ENCODE measurements at places on chromosomes 6 and 20.
A peak's percentile ranks its signal among the peaks of the same experiment; 100 is the strongest.

GRCh38 chr20:59075934-59076508 lies 33.4 kb upstream of the PRELID3B start:
- DNase-seq = no peak

DNA sequence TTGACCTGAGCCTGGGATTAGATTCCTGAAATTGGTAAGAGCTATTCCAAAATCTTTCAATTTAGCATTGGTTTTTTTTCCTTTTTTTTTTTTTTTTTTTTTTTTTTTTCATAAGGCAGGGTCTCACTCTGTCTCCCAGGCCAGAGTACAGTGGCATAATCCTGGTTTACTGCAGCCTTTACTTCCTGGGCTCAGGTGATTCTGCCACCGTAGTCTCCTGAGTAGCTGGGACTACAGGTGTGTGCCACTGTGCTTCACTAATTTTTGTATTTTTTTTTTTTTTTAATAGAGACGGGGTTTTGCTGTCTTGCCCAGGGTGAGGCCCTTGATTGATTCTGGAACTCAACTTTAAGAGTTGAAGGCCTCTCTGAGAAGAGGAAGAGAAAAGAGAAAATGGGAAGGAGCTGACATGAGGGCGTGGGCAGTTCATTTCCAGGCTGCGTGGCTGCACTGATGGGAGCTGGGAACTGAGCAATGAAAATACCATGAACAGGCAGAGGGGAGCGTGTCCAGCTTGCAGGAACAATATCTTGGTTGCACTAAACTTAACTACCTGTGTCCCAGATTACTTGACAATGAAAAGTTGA lies 24.6 kb downstream of the KDM1B start:
- no peak for DNase-seq

DNA sequence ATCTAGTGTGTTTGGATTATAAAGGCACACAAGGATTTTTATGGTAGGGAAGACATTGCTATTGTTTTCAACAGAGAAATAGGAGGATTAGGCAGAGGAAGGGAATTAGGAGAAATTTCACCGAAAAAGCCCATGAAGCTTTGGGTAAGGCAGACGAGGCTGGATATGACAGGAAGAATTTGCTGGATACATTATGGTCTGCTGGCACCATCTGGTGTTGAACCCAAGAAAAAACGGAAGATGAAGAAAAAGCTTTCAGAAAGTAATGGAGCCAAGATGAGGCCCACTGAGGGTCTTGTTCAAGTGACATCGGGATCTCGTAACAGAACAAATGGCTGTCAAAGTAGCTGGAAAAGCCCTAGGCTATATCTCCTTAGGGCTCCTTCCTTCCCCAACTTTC lies 56.5 kb downstream of the OR2J2 start:
- no peak for DNase-seq

- DNase-seq = no peak
Observed at GRCh38 chr6:72530152-72530551, 91.7 kb upstream of the KCNQ5 start.

DNA sequence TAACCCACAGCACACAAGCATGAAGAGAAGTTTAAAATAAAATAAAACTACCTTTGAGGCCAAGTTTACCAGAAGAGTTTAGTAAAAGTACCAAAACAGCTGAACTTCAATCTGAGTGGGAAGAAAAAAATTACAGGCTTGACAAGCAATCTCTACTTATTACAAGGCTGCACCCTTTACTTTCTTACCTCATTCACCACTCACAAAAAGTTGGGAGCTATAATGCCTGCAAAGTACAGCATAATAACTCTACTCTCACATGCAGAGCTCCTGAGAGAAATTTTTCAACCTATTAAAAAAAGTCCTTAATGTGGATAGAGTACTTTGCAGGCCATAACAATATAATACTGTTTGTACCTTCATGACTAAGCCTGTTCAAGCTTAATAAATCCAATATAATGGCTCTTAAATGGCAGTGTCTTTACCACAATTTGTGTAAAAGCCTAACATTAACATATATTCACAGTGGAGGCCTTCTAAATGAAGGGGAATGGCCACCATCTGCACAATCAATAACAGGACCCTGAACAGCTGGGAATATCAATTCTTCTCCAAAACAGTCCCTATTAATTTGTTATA lies 103.1 kb downstream of the DST start:
- DNase-seq = no peak

DNA sequence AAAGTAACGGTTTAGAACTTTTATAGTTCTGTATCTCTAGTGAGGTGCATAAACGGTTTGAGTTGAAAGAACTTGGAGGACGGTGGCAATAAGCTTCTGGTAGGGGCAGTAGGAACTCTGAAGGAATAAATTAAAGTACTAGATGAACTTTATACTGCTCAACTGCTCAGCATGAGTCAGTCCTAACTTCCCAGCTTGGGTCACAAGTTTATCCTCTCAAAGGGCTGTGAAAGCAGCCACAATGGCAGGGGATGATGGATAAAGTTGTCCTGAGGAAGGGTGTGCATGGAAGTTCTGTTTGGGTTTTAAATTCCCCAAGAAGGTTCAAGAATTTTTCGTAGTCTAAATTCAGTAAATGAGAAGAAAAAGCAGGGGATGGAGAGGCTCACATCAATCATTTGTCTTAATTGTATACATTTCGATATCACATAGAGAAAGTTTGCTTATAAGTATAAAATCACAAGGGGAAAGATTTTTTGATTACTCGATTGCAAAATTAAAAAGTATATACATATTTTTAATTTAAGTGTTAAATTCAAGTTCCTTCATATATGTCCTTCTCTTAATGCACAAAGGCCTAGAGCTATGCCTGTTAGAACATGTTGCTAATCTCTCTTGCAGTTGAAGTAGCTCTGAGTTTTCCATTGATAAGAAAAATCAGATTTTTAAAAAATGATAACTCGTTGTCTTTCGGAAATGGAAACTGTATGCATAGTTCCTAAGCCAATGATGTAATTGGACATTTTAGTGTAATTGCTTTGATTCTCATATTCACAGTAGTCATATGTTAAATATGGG lies 55.3 kb upstream of the JAG1 start:
- no peak for DNase-seq

- DNase-seq = peak; percentile 85
Observed at GRCh38 chr20:41316602-41317545, 657 bp downstream of the ZHX3 start.

- peak; percentile 90 for DNase-seq
Observed at GRCh38 chr6:73134588-73134987, 90.7 kb downstream of the KHDC1L start.

DNA sequence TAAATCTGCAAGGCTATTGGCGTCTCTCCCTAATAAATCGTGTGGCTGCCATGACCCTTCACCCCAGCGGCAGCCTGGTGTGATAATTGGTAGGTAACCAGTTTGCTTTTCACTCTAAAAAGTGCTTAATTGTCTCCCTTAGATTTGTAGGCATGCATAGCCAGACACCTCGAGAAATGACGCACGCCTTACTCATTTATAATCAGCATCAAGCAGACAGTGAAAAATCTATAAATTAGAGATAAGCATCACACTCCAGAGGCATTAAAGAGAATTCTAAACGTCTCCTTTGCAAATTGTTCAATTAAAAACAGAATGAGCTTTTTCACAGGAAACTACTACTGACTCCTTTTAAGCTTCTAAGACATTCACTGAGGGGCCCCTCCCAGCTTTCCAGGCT lies 110.2 kb upstream of the RPS6KA2 start:
- DNase-seq = peak; percentile 49

DNA sequence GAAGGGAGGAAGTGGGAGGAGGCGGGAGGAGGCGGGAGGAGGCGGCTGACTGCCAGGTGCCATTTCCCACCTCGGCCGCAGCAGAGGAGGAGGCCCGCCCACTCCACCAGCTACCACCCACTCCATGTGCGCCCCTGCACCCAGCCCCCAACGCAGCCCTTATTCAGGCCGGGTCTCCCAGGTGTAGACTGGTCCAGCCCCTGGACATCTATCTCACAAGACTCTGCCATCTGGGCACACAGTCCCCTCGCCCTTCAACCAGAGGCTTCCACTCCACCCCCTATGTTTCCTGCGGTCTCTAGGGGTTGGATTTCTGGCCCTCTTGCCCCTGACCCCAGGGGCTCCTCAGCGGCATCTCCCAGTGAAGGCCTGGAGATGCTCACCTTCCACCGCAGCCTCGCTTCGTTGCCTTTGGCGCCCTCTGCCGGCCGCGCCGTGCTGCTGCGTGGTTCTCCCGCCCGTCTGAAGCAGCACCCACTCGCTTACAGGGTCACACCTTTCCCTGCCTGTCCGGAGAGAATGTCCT lies 32.6 kb upstream of the FAM83D start:
- peak; percentile 85 for DNase-seq

DNA sequence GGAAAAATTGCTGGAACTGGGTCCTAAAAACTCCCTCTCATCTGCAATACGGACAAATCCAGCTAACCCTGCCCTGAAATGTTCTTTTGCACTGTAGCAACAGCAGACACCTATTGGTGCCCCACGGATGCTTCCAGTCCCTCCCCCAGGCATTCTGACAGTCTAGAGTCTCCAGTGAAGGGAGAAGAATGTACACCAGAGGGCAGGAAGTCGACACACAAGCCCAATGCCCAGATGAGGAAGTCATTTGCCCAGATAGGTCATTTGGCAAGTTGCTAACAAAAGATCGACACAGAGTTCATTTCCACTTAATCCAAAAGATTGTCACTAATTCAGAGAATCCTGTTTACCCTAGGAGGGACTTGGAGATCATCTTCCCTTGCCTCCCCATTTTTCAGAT lies 293.0 kb upstream of the PRDM1 start:
- DNase-seq = no peak

- peak; percentile 93 for DNase-seq
Observed at GRCh38 chr20:36399147-36399968, 93.2 kb downstream of the DLGAP4 start.

DNA sequence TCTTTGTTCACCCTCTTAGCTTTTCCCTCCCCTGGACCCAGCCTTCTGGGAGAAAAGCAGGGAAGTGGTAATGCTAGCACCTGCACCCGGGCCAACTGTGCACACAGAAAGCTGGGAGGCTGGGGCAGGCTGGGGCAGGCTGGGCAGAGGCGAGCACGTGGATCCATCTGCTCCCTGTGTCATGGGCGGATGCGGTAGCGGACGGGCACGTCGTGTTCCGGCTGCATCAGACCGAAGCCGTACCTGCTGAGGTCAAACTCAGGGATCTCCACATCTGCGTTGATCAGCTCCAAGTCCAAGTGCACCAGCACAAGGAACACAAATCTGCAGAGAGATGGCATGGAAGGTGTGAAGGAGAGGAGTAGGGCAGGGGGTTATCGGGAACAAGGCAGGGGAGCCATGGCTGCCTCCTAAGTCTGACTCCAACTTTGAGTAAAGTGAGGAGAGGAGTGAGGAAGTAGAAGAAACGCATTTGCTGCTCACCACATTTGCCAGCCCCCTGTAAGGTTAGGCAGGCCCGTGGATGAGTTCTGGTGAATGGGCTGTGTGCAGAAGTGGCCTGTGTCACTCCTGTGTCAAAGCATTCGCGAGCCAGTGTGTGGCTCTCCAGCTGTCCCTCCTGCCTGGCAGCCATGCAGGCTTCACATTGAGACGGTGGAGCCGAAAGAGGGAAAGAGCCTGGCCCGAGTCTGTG lies 25.4 kb upstream of the KCNB1 start:
- no peak for DNase-seq

All from islet precursor cell (in vitro differentiated cells).